IPS DF 19.7 (cell line): ENCODE measurements at places on chromosomes 12 and 14.

DNA sequence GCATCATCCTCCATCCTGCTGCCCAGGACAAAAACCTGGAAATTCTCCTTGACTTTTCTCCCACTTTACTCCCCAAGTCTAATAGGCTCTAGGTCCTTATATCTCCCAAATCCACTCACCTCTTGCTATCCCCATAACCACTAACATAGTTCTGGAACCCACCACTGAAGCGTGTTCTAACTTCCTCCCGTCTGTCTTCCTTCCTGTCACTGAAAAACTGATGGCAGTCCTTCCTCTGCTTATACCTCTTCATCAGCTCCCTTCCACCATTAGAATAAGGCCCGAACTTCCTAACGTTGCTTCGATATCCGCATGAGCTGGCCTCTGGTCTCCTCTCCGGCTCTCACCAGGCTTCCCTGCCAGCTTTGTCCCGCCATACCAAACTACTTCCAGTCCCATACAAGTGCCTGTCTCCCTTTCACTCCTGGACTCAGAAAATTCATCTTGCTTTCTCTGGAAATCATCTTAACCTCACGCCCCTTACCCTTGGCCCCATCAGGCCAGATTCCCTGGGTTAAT, 63.0 kb upstream of the BCL2L14 start:
- DNase-seq = no peak

- DNase-seq = no peak
Observed at GRCh38 chr12:46660276-46660675, 165.5 kb downstream of the SLC38A4 start.

- no peak for DNase-seq
Observed at GRCh38 chr12:133057446-133057845, 20.1 kb downstream of the ZNF84 start.

GRCh38 chr14:94532447-94532846, 23.2 kb upstream of the SERPINA12 start:
- no peak for DNase-seq

GRCh38 chr12:57521525-57522010, 1.1 kb upstream of the MBD6 start:
- no peak for DNase-seq

DNA sequence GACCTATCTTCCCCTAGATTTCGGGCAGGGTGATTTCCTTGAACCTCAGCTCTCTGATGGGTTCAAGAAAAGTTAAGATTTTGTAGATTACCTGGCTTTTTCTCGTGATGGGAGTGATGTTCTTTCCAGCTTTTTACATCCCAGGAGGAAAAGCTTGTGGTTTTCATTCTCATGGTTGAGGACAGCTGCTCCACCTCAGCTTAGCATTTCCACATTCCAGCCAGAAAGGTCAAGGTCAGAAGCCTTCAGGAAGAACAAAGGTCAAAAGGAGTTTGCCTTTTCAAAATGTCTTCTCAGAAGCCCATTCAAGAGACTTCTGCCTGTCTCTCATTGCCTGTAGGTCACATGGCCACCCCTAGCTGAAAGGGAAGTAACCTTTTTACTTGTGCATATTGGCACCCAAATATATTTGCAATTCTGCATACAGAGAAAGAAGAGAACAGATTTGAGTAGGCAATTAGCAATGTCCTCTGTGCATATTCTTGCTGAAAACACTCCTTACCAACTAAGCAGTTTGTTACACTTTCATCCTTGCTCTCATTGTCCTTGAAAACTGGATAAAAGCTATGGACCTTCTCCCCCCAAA, 6.6 kb upstream of the ADGRD1 start:
- no peak for DNase-seq

GRCh38 chr14:78637489-78637888, 467.3 kb downstream of the NRXN3 start:
- no peak for DNase-seq

- DNase-seq = no peak
Observed at GRCh38 chr14:64855721-64856528, 23.8 kb downstream of the SPTB start.

- DNase-seq = no peak
Observed at GRCh38 chr14:98949481-98950135, 322.4 kb downstream of the BCL11B start.

DNA sequence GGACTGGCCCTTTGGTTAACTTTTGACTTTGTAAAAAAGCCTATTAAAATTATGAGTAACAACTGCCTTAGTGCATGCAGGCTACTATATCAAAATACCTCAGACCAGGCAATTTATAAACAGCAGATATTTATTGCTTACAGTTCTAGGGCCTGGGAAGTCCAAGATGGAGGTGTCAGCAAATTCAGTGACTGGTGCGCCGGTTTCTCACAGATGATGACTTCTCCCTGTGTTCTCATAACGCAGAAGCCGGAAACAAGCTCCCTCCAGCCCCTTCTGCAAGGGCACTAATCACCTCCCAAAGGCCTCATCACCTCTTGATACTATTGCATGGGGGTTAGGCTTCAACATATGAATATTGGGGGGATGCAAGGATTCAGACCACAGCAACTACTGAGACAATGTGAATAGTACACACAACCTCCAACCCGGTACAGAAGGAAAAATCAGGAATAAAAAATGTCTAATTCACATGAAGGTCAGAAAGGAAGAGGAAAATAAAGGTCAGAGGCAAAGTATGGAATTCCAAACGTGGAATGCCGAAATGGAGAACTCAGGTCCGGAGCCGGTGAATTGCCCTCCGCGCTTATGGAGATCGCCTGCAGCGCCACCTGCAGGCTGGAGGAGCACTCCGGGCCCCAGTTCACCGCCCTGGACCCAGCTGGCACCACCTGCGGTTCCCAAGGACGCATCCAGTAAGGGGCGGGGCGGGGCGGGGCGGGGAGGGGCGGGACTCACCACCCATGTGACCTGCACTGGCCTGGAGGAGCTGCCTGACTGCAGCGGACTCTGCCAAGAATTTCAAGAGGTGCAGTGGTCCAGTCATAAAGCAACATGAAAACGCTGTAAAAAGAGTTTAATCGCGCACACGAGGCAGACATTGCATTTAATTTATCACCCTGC, 203.4 kb downstream of the KIF26A start:
- peak; percentile 52 for DNase-seq

GRCh38 chr14:104551851-104552737, 27.5 kb upstream of the C14orf180 start:
- DNase-seq = no peak
